CD8-positive, alpha-beta T cell (primary cell): ENCODE measurements at places on chromosomes 6 and 20.

GRCh38 chr6:113734982-113735381, 122.2 kb upstream of the MARCKS start:
- DNase-seq, result no peak

DNA sequence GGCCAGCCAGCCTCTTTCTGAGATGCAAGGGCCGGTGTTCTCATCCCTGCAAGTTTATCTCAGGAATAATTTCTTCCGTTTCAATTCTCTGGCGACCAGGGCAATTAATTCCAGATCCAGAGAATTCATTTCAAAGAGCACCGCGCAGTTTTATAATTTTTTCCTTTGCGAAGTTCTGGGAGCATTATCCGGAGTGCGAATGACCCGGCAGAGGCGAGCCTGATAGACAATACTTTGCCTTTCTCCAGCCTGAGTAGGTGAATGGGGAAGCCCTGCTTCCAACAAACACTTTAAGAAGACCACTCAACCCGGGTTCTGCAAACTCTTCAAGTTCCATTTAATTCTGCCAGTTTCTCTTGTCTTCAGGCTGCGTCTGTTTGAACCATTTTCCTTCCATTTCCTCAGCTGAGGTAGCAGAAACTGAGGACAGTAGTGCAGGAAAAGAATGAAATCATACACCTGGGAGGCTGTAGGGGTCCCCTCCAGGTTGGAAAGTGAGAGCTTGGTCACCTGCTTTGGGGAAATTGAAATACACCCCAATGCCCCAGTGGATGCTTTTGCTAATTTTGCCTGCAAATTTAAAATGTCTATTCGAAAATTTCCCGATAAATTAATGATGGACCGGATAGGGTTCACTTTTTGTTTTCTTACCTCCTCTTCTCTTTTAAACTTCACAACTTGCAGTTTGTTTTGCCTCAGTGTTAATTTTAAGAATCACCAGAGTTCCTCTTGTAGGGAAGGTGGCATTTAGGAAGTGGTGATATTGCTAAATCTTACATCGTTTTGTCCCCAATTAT, 1.1 kb downstream of the VGLL2 start:
- DNase-seq, result no peak

DNA sequence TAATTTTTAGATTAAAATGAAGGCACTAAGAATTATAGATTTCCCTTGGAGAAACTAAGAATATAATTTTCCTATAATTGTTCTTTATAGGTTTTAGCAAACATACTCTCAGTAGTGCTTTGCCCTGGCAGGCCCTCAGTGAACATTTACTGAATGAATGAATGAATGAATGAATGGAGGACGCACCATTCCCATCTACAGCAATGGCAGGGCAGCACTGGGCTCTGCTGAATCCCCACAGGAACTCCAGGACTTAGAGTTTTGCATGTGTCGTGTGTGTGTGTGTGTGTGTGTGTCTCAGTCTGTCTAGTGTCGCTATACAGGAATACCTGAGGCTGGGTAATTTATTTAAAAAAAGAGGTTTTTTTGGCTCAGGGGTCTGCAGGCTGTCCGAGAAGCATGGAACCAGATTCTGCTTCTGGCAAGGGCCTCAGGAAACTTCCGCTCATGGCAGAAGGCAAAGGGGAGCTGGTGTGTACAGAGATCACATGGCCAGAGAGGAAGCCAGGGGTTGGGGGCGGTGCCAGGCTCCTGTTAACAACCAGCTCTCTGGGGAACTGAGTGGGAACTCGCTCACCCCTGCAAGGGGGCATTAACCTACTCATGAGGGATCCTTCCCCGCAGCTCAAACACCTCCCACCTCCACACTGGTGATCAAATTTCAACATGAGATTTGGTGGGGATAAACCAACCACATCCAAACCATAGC, 20.1 kb downstream of the RNASET2 start:
- no peak for DNase-seq

DNA sequence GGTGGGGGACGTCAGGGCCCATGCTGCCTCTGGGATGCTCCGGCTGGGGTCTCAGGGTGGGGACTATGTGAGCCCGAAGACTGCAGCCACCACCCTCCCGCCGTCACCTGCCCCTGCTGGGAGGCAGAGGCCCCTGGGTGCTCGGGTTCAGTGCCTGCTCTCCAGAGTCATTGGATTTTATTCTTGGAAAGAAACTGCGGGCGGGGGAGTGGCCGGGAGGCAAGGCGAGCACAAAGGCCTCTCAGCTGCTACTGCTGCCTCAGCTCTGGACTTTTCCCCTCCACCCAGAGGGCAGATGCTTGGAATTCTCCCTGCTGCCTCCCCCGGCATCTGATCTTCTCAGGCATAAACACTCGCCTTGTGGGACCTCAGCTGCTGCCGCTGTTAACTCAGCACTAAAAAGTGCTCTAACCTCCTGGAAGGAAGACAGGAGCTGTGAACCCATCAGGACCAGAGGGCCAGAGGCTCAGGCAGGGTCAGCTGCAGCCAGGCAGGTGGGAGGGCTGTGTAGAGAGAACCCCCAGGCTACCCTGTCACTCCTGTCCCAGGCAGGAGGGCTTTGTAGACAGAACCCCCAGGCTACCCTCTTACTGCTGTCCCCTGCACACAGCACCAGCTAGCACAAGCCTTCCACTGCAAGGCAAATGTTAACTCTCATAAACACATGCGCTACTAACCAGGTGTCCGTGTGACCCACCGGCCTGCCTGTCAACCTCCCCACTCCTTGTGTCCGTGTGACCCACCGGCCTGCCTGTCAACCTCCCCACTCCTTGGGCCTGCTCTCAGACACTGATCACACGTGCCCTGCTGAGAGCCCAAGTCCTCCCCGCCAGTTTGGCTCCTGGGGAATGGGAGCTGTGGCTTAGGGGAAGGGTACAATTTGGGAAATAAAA, 9.4 kb upstream of the FRMD1 start:
- DNase-seq, result no peak

DNA sequence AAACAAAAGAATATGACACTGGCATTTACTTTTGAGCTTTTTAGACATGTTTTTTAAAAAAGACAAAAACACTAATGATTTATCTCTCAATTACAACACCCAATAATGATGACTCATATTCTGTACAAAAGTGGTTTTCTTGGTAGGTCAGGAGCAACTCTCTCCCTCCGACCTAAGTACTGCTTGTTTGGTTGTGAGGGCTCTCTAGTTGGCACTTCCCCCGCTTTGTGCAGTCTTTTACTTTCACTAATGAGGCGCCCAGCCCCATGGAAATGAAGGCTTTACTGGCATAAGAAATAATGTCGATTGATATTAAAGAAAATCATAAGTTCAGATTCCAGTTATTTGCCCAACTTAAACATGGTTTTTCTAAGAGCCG, 1.3 kb downstream of the KPNA5 start:
- peak; percentile 74 for DNase-seq

- no peak for DNase-seq
Measured at GRCh38 chr20:23144856-23145255, 58.7 kb upstream of the CD93 start.

DNA sequence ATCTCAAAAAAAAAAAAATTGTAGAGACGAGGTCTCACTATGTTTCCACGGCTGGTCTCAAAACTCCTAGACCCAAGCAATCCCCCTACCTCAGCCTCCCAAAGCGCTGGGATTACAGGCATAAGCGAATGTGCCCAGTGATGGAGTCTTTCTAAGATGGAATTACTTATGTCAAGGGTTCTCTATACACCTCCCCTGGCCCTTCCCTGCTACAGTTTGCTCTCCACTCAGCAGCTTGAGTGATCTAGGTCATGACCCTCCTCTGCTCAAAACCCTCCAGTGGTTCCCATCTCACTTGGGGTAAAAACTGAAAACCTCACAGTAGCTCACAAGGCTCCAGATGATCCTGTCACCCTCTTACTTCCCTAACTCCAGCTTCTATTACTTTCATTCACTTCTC, 1.8 kb upstream of the DNPH1 start:
- no peak for DNase-seq

- no peak for DNase-seq
Measured at GRCh38 chr6:151242420-151242861, 2.7 kb downstream of the AKAP12 start.

GRCh38 chr6:53673162-53673727, 7.7 kb upstream of the KLHL31 start:
- no peak for DNase-seq

- no peak for DNase-seq
Measured at GRCh38 chr6:148885925-148886845, 139.4 kb downstream of the UST start.

DNA sequence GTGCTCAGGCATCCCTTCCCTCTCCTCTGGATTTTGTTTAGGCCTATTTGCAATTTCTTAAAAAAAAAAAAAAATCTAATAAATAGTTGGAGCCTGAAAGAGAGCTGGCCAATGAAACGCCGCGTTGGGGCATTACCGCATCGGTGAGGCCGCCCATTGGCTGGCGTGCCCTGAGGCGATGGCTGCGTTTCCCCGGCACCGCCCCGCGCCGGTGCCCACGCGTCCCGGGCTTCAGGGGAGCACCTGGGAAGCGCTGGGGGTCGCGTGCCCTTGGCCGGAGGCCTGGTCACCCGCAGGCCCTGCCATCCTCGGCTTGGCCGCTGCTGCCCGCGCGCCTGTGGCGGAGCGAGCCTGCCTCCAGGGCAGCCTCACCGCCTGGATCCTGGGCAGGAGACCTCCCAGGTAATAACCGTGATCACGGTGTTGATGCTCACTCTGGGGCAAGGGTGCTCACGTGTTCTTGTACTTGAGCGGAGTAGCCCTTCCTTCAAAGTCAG, 155.4 kb downstream of the NRN1 start:
- DNase-seq, result peak; percentile 51
